ENCODE measurements at places on chromosomes 3 and 15.

DNA sequence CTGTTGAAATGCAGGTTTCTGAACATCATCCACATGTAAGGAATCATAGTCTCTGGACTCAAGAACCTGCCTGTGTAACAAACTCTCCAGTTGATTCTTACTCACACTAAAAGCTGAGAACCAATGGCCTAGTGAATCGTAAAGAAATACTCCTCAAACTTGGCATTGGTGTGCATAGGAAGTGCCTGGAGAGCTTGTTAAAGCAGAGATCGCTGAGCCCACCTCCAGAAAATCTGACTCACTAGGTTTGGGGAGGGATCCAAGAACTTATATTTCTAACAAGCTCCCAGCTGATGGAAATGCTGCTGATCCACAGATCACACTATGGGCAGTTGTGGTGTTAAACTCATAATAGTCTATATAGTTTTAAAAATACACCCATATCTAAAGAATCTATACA, 55.8 kb upstream of the LMCD1 start:
- no peak for DNase-seq

- DNase-seq, result peak; percentile 62
Measured at GRCh38 chr3:24156466-24156865, 211.4 kb downstream of the NR1D2 start.

- DNase-seq, result no peak
Measured at GRCh38 chr3:48305396-48305795, 28.1 kb downstream of the SPINK8 start.

- DNase-seq, result no peak
Measured at GRCh38 chr15:62413153-62413552, 248.1 kb upstream of the C2CD4B start.

GRCh38 chr15:65655457-65655856, 33.7 kb downstream of the SLC24A1 start:
- no peak for DNase-seq

All from activated CD4-positive, alpha-beta T cell treated with anti-CD3 and anti-CD28 coated beads, Interleukin-2, Interleukin-4, amounts not matched to agents 100 ng/mL and 50 ng/mL, durations not matched to agents 16 hours and 8 hours (primary cell).